ENCODE measurements at places on chromosomes 2 and 18. TPM values are rescaled to one million over a fixed set of nuclear protein-coding genes. Genes with fewer than 3 reads are reported as not detected.

TGFA gene
- 7.1 TPM for polyA plus RNA-seq

DNA sequence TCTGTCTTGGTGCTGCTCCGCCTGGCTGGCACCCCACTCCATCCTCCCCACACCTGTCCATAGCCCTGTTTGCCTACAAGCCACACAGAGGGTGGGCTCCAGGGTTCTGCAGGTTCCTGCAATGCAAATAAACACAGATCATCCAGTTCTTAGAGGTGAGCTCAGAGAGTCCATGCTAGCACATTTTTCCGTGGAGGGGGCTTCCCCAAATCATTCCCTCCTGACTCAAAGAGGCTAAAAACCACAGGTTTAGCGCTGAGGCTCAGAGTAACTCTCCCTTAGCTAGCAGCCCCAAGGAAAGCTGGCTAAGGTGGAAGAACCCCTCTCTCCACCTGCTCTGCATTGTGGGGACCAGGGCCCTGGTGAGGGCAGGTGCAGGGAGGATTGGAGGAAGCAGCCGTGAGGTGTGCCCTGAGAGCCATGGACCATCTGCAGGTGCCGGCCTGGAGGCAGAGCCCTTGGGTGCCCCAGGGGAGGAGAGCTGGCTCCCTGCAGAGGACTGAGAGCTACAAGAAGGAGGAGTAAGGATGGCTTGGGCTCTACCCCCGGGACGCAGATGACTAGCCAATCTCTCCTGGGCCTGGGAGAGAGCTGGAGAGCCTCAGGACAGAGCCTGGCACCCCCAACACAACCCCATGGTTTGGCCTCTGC lies 23.8 kb upstream of the TEX44 start:
- no peak for DNase-seq

DNA sequence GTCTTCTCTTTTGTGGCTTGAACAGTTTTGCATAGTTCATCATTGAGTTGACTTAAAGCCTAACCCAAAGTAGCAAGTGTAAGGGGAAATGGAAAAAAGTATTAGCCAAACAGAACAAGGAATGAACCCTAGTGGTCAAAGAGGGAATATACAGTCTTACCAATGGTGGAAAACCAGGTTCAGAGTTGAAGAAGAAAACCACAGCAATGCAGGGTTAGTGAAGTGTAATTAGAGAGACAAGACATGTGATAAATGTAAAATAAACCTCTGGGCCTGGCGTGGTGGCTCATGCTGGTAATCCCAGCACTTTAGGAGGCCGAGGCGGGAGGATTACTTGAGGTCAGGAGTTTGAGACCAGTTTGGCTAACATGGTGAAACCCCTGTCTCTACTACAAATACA lies 2.4 kb downstream of the TTN start:
- peak; percentile 30 for DNase-seq

DNA sequence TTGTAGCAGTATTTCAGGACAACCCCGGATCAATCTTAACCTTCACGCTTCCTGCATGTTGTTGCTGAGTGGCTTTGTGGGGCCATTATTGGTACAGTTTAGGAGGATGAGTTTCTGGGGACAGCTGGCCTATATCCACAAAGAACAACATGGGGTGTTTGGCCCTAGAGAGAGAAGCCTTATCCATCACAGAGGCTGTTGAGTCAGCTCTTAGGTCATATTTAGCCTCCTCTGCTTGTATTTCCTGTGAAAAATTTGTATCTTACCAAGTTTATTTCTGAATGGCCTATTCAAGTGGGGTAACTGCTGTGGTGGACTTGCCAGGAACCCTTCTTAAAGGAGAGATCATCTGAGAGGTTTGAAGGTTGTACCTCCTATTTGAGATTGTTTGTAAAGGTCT lies 77.6 kb downstream of the MAP4K4 start:
- DNase-seq: no peak

DNA sequence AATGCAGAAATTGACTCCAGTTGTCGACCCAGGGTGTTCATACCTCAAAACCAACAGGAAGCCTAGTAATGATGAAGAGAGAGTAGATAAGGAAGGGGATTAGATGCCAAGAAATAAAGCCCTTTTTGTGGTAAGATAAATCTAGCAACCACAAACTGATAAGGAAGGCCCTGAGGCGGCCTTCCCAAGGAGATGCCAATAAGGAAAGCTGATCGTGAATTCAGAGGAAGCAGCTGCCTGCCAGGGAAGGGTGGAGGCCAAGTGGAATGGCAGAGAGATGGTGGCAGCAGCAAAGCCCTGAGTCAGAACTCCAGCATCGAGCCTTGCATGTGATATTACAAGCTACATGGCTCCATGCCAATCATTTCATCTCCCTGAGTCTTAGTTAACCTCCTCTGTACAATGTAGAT lies 126.3 kb downstream of the IRS1 start:
- peak; percentile 65 for DNase-seq

DNA sequence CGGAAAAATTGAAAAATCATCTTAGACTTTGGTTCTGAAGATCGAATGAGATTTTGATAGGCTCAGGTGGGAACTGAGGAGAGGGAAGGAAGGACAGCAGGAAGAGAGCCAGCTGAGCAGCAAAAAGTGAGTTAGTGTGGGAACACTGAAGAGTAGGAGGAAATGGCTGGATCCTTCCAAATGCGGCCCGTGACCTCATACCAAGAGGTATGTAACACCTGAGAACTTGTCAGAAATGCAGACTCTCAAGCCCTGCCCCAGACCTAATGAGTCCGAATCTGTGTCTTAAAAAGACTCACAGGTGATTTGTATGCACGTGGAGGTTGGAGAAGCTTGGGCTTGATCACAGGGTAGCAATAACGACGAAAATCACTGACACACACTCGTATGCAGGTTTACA lies 42.0 kb downstream of the COL4A3 start:
- DNase-seq: no peak

DNA sequence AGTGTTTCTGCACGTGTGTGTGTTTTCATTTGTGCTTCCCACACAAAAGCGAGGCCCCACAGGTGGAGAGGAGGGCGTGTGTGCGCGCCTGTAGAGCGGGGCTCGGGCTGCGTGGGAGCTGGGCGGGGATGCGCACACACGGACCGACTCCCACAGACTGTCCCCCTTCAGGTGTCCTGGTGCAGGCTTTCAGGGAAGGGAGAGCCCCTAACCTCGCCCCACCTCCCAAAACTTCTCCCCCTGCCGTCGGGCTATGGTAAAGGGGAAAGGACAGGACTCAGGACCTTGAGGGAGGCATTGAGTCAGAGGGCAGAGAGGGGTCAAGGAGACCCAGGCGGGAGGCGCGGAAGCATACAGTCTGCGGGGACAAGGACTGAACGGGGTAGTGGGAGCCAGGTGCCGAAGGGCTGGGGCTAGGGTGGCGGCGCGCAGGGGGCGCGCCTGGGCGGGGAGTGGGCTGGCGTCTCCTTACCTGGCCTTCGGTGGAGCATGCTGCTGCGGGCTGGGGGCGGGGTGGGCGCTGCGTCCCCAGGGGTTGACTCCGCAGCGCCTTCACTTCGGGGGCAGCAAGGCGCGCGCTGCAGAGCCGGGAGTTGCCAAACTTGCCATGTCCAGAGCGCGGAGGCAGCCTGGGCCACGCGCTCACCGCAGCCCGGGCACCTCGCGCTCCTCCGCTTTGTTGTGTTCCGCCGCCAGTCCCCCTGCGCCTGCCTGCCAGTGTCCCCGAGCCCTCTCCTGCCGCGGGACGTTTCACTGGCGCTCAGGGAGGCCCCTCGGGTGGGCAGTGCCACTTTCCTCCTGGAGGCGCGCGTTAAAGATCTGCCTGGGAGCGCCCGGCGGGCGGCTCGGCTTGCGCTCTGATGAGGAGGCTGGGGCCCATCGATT lies 302.0 kb downstream of the NCKAP5 start:
- peak; percentile 49 for DNase-seq

EVA1A gene
- 13.5 TPM for polyA plus RNA-seq

DNA sequence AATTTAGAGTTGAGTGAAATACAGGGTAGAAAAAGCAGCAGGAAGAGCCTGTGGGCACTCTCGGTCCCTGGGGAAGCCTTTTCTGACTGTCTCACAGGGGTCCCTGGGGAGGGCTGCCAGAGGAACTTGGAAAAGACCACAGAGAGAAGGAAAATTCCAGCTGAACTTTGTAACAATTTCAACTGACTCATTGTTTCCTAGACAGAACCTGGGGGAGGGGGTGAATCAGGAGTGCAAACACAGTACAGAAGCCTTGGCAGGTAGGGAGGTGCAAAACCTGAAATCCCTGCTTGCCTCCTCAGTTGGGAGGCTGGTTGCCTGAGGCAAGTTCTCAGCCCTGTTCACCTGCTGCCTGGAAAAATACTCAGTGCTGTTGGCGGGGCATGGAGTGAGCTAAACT lies 106.8 kb downstream of the GRB14 start:
- peak; percentile 28 for DNase-seq

COA5 gene
- polyA plus RNA-seq: 42.4 TPM

GRCh38 chr2:232417489-232417888 lies 10.8 kb downstream of the ALPG start:
- DNase-seq: no peak

All from A549 (cell line).